Activated T-cell treated with anti-CD3 and anti-CD28 coated beads, Interleukin-2, amount 50 U/mL, for 72 hours (primary cell): ENCODE measurements at places on chromosomes 7 and 10. TPM values are rescaled to one million over a fixed set of nuclear protein-coding genes. Genes with fewer than 3 reads are reported as not detected.

DNA sequence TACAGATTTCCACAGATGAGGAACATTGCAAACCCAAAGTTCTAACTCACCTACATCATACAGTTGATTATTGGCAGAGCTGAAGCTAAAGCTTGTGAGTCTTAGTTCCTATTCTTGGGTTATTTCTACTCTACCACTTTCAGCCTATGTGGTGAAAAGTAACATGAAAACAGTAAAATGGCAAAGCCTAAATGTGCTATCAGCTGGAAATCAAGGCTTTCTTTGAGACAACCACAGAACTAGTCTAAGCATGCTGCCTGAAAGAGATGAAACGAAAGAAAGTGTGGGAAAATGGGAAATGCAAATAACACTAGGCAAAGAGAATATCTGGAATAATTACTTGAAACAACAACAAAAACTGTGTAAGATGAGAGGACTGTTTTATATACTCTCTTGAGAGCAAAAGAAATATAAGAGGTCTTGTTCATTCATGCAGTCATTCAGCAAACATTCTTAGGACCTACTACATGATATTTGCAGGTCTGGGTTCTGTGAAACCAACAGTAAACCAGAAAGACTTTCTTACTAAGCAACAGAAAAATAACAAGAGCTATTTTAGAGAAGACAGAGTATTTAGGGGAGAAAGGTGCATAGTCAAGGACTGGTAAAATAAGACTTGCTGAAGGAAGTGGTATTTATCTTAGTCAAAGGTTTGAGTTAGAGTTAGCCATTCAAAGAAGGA lies 437.1 kb downstream of the HTR7 start:
- DNase-seq: no peak

GRCh38 chr7:2663121-2663886 lies 24.7 kb upstream of the AMZ1 start:
- no peak for DNase-seq

DNA sequence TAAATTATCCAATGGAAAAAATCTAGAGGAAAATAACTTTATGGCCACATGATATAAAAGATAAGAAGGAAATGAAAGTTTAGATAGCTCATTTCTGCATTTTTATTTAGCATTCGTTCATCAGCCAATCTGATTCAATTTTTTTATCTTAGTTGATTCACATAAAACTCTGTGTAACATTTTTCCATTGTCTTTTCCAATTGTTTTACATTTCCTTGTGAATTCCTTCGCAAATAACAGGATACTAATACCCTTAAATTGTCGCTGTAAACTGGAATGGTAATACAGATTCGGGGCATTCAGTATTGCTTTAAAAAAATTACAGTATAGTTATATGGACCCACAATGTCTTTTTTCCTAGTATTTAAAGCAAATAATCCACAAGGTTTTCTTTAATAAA lies 136.4 kb downstream of the CUBN start:
- DNase-seq: no peak

DNA sequence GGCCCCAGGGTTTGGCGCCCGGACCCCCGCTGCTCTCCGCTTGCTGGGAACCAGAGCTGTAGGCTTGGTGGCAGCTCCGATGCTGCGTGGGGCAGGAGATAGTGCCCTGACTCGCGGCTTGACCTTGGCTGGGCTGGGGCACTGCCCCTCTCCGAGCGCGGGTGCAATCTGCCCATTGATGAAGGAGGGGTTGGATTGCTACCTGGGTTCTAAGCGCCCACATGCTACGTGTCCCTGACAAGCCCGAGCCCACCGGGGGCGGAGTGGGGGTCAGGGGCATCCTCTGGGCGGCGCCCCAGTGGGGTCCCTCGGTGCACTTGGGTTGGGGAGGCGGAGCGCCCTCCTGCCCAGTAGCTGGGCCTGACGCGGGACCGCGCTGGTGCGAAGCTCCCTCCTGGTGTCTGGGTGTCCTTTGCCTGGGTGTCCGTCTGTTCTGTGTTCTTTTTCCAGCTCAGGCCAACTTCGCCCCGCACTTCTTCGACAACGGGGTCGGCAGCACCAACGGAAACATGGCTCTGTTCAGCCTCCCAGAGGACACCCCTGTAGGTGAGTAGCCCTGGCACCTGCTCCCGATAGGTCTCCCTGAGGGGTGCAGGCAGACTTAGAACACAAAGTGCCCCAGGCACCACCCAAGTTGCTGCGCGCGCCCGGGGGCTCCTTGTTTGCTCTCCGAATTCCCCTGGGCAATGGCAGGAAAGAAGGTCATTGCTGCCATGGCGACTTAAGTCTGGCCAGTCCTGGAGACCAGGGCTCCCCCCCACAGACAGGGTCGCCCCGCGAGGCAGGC lies 900 bp downstream of the CDHR1 start:
- DNase-seq: no peak

- DNase-seq: no peak
Observed at GRCh38 chr10:75623310-75624093, 192.1 kb downstream of the LRMDA start.

DNA sequence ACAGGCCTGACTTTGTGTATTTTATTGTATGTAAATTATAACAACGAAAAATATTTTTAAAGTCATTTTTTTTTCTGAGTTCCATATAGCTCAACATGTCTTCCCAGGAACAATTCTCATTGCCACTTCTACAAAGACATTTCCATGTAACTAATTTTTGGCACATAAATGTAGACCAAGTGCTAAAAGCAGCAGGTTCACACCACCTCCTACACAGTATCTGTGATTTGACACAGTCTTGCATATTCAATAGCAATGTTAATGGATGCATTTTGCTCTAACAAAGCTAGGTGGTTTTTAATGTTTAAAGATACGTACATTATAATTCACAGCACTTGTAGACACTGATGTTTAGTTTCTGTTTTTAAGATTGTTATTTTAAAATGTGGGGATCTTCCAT lies 346.5 kb downstream of the GPAM start:
- DNase-seq: no peak

The HABP2 gene
- not detected for total RNA-seq

The IGFBP1 gene
- total RNA-seq: not detected

The ERV3-1 gene
- 14.4 TPM for total RNA-seq

The INHBA gene
- 0.05 TPM for total RNA-seq

The PPP1R9A gene
- total RNA-seq: 0.19 TPM

The CPA2 gene
- total RNA-seq: not detected

The PRLHR gene
- not detected for total RNA-seq

The SPDYE6 gene
- not detected for total RNA-seq

The PLEKHS1 gene
- total RNA-seq: not detected

The CALCR gene
- not detected for total RNA-seq
